Left renal pelvis (tissue), 4 donors: ENCODE measurements at places on chromosomes 7 and 10.

DNA sequence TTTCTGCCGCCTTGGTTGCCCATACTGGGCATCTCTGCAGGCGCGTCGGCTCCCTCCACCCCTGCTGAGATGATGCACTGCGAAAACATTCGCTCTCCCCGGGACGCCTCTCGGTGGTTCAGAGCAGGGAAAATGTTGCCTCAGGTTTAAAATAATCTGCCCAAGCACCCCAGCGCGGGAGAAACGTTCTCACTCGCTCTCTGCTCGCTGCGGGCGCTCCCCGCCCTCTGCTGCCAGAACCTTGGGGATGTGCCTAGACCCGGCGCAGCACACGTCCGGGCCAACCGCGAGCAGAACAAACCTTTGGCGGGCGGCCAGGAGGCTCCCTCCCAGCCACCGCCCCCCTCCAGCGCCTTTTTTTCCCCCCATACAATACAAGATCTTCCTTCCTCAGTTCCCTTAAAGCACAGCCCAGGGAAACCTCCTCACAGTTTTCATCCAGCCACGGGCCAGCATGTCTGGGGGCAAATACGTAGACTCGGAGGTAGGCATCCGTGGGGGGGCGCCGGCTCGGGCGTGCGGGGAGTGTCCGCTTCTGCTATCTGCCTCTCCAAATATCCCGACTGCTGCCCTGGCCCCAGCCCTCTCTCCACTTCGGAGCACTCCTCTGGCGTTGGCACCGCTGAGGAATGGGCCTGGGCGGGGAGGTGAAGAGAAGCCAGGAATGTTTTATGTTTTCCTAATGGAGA is at the start of gene CAV1:
TSS of gene CAV1 (plus strand) at position 428 of the 689 bp plus-strand sequence. CDS start at position 455, 27 bp downstream.
- no peak for DNase-seq

GRCh38 chr10:14454629-14455028 is 123.9 kb upstream of the FRMD4A start:
- DNase-seq: no peak

DNA sequence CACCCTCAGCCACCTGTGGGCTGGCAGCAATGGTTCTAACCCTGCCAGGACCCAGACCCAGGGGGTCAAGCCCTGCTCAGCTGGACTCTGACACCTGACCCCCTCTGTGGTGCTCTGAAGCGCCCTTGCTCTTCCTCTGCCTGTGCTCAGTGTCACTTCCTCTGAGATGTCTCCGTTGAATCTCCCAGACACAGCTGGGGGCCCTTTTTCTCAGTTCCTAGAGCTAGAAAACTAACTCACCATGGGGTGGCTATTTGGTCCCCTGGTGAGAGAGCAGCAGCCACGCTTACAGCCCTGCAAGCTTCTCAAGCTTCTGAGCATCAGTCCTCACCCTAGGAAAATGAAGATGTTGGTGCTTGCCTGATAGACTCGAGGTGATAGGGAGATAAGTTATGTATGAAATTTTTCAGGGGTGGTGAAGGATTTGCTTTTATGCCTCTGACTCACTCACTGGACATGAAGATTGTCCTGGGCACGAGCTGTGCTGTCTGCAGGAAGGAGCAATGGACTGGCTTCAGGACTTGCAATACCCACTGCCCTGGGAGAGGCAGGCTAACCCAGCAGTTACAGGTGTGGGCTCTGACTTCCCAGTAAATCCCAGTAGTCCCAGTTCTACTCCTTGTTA is 29.6 kb downstream of the COL13A1 start:
- no peak for DNase-seq

DNA sequence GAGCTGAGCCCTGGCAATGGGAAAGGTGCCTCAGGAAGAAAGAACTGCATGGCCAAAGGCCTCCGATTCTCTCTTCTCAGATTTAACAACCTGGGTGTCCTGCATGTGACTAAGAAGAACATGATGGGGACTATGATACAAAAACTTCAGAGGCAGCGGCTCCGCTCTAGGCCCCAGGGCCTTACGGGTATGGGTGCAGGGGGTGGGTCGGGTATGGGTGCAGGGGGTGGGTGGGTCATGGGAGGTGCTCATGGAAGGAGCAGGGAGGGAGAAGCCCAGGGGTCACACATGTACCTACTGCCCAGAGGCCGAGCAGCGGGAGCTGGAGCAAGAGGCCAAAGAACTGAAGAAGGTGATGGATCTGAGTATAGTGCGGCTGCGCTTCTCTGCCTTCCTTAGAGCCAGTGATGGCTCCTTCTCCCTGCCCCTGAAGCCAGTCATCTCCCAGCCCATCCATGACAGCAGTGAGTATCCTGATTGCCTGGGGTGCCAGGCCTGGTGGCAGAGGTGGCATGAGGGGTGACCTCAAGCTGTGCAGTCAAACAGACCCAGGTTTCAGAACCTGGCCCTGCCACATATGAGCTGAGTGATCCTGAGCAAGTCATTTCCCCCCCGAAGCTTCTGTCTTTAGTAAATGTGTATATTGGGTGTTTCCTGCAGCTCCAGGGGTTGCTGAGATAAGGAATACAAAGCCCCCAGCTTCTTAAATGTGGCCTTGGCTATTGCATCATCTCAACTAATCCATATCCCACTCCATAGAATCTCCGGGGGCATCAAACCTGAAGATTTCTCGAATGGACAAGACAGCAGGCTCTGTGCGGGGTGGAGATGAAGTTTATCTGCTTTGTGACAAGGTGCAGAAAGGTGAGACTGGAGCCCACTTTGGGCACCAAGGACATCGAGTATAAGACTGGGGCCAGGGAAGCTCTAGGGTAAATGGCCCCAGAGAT is 2.0 kb downstream of the NFKB2 start:
- DNase-seq: no peak

- no peak for DNase-seq
Measured at GRCh38 chr7:80643336-80643915, 5.0 kb downstream of the CD36 start.
